ENCODE measurements at places on chromosomes 3 and 15.

GRCh38 chr3:128559486-128560225 lies 66.7 kb upstream of the GATA2 start:
- peak; percentile 42 for DNase-seq

GRCh38 chr15:86493884-86494283 lies 414.2 kb downstream of the AGBL1 start:
- no peak for DNase-seq

GRCh38 chr3:64445944-64446300 lies 220.7 kb upstream of the PRICKLE2 start:
- DNase-seq, result no peak

DNA sequence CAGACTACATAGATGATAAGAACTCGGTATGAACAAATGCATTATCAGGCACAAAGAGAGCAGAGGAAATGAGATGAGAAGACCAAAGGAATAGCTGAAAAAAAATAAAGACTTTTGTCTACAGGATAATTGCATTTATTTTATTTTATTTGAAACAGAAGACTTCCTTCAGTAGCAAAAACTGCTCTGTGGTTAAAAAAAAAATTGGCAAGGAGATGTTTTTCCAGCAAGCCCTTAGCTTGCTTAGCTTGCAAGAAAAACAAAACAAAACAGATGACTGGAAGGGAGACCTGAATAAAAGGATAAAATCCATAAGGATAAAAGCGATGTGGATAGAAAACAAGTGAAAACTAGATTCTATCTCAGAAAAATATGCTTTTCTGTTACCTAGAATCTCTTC lies 9.1 kb upstream of the PPM1L start:
- DNase-seq, result no peak

DNA sequence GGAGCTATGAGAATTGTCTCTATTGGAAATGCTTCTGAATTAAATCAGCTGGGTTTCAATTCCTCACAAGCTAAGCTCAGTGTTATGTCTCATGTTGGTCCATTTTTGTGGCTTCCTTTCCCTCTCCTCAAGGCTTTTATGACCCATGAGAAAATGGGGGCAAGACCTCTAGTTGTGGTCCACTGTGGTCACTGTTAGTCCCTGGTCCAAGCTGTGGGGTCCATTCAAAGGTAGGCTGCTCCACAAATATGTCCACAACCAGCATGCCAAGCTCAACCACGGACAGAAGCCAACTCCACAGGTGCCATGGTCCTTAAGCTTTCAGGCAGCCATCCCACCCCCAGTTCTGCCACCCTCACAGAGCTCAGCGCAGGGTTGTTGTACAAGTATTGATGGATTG lies 14.9 kb upstream of the TPM1 start:
- no peak for DNase-seq

- no peak for DNase-seq
These were observed 239.0 kb upstream of the LRTM1 start for GRCh38 chr3:55166576-55167555.

- no peak for DNase-seq
These were observed at the start of gene GDPGP1 for GRCh38 chr15:90234096-90234988. TSS of gene GDPGP1 (plus strand) at chr15:90234209. CDS start at chr15:90240909, 6,700 bp downstream.

- no peak for DNase-seq
These were observed 680.1 kb downstream of the EPHA3 start for GRCh38 chr3:89787485-89787884.

- DNase-seq, result no peak
These were observed 303.4 kb downstream of the ZNF385D start for GRCh38 chr3:21447476-21448151.

GRCh38 chr3:129016356-129016719 lies 15.2 kb downstream of the EFCC1 start:
- peak; percentile 93 for DNase-seq

- DNase-seq, result no peak
These were observed 40.5 kb downstream of the SEMA3G start for GRCh38 chr3:52404391-52404790.

- DNase-seq, result no peak
These were observed 13.3 kb upstream of the PLXND1 start for GRCh38 chr3:129619726-129620162.

DNA sequence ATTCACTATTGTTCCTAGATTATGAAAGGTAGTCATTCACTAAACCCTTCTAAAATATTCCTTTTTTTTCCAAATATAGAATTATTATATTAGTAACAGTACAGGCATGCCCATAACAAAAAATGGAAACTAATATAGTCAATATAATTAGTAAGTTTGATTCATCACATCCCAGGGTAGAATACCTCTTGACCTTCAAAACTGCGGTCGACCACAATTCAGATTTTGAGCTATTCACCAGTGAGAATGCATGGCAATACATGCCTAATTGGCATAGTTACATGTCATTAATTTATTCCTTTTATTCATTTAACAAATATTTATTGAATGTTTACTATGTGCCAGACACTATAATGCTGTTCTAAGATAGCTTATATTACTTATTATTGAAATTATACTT lies 98.0 kb downstream of the CHL1 start:
- no peak for DNase-seq

GRCh38 chr15:38652998-38653397 lies 88.4 kb upstream of the RASGRP1 start:
- DNase-seq, result no peak

- DNase-seq, result no peak
These were observed 51.7 kb downstream of the CRYGS start for GRCh38 chr3:186492385-186492984.

Measured in NCI-H2107 (cell line).